ENCODE measurements at places on chromosomes 3 and 15.
A peak's percentile ranks its signal among the peaks of the same experiment; 100 is the strongest.

- no peak for DNase-seq
Observed at GRCh38 chr3:156648086-156648485, 26.3 kb upstream of the TIPARP start.

DNA sequence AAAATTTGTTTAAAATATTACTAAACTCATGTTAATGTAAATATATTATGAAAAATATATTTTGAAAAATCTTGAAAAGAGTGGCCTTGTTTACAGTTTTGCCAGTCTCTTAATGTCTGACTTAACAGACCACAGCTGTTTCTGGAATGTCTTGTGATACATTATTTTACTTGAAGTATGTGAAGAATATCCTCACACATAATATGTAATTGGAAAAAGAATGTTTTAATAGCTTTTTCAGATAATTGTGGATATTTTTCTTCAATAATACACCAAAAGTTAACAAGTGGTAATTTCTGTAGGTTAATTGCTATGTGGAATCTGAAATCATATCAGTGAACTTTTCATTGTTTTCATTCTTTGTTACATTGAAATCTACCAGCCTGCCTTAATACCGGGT is 101.3 kb downstream of the UBE2E2 start:
- no peak for DNase-seq

DNA sequence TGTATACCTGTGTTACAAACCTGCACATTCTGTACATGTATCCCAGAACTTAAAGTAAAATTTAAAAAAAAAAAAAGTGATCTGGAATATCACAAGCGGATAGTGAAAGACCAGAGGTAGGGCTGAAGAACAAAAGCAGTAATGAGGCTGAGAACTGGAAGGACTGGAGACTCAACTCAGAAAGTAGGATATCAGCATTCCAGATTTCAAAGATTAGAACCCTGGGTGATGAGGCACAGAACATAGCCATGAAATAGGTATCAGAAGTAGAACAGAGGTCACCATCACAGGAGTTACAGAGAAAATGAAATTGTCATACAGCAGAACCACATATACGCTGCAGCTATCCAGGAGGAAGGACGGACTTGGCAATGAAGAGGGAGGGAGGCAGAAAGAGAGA is 56.1 kb downstream of the ACAP2 start:
- DNase-seq = no peak

DNA sequence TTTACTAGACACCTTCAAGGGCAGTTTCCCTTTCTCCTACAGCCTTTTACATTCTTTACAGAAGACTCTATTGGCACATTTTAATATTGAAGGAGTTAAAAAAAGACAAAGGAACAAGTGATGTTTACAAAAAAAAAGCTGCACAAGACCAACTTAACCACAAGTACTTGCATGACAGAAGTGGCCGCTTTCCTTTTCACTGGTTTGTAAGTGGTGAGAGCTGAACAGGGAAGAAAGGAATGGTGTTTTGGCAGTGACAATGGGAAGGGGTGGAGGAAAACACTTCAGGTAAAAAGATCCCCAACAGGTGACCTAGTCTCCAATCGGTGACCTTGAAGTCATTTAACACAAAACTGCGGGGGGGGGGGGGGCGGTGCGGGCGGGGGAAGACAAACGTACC is 1.1 kb downstream of the WDR72 start:
- DNase-seq = no peak

GRCh38 chr3:31544634-31545033 is 11.9 kb downstream of the STT3B start:
- DNase-seq = no peak

DNA sequence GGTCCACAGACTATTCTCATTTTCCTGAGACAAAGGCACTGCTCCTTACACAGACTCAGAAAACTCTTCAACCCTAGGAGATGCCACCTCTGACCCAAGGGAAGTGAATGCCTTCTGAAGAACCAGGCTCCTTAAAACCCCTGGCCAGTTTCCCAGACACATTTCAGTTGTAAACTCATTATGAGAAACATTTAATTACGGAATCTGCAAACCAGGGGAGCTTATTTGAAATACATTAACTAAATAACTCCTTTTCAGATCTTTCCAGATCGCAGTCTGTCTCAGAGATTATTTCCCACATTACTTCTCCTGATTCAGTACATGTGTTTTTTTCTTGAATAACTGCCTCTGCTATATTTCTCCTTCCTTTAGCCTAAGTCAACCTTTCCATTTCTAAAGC is 17.6 kb downstream of the MYO5A start:
- no peak for DNase-seq

DNA sequence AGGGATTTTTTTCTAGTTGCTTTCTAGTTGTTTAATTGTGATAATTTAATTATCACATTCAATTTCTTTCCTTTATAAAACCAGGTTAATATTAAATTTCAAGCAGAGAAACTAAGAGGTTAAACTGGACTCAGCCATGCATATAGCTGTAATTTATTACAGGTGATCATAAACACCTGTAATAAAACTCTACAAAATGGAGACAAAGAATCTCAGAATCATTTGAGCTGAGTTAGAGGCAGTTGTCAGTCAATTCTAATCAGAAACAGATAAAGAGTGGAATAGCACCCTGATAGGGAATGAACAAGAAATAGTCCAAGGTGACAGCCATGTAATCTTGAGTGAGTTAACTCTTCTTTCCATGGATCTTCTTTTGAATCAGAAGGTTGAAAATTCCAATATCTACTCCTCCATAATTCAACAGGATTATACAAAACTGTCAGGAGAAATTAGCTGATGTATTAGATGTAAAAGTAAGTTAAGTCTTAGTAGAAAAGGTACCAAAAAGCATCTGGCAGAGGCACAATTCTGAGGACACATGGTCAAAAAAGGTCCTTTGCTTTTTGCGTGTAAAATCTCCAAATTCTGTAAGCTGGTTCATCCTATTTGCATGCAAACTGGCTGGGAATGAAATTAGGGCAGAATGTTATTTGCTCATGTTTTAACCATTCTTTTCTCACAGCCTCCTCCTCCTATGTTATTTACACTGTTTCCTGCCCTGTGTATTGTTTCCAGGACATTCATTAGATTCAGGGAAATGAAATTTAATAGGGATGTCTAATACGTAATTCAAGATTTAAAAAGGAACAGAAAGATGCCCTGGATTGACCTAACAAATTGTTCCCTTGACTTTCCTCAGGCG is 39.4 kb upstream of the B3GNT5 start:
- no peak for DNase-seq

DNA sequence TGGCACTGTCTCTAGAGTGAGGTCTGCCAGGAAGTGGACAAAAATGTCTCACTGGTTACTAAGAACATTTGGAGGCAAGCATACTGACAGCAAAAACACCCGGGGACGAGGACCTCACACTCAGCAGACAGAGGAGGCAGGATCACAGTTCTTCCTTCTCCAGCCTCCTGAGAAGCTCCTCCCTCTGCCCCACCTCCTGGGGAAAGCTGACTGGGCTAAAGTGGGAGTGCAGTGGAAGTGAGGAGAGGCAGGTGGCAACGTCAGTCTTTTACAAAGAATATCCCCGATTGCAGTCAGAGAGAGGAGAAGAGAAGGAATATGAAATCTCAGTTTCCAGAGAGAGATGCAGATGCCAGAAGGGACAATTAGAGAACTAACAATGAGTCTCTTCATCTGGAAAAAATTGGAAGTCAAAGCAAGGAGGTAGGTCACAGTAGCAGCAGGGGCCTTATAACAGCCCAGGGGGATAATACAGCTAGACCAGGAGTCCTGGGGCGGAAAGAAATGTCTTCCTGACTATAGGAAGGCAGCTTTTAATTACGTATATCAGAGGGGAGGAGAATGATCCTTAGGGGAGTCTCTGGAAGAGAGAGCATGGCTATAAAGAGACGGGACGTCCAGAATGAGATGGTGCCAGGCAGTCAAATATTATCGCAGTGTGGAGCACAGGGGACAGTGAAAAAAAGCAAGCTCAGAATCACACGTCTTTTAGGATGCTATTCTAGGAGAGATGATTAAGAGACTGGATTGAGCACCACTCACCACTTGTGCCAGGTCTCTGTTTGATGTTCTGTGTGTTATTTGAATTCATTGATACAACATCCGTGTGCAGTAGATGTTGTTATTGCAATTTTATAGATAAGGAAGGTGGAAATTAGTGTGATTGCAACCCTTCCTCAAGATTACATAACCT is 47.2 kb downstream of the LEO1 start:
- no peak for DNase-seq

DNA sequence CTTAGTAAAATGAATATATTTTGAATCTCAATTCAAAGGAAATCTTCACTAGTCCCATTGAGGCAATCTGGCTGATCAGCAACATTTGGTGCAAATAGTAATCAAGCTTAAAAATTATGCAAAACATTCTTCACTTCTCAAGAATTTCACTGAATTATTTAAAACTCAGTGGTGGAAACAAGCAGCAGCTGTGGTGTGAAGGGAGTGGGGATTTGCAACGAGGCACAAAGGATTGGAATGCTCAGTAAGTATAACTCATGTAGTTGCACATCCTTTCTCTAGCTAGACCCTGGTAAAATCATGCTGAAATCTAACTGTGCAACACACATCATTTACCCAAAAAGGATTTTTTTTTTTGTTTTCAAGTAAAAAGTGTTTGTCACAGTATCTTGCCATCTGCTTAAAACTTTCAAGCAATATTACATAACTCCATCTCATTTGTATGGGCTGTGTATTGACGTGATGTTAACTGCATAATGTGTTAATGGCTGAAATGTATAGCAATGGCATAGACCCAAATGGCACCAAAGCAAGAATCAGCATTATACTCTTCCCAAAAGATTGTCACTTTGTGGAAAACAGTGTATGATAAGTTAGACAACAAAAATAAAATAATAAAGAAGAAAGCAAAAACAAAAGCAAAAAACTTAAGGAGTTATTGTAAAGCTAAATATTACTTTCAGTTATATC is 816.6 kb downstream of the EPHA3 start:
- peak; percentile 2 for DNase-seq

- no peak for DNase-seq
Observed at GRCh38 chr3:14497321-14497720, 42.8 kb downstream of the GRIP2 start.

GRCh38 chr3:145892869-145893268 is 268.1 kb downstream of the PLOD2 start:
- DNase-seq = no peak

- no peak for DNase-seq
Observed at GRCh38 chr3:72810659-72811434, 37.4 kb downstream of the SHQ1 start.

DNA sequence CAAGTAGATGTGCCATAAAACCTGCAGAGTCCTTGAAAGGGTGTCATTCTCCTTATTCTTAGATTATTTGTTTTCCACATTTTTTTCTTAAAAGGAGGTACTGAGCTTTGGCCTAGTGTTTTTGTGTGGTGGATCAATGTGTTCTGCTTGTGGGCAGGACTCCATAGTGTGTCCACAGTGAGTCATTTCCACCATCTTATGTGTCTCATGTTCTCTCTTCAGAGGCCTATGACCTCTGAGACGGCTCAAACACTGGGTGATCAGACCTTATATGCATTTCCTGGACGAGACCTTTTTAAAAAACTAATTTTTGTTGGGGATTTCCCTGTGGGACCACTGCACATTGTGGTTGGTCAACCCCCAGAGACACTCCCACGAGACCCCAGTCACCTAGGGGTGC is 93.4 kb downstream of the CHCHD4 start:
- no peak for DNase-seq

DNA sequence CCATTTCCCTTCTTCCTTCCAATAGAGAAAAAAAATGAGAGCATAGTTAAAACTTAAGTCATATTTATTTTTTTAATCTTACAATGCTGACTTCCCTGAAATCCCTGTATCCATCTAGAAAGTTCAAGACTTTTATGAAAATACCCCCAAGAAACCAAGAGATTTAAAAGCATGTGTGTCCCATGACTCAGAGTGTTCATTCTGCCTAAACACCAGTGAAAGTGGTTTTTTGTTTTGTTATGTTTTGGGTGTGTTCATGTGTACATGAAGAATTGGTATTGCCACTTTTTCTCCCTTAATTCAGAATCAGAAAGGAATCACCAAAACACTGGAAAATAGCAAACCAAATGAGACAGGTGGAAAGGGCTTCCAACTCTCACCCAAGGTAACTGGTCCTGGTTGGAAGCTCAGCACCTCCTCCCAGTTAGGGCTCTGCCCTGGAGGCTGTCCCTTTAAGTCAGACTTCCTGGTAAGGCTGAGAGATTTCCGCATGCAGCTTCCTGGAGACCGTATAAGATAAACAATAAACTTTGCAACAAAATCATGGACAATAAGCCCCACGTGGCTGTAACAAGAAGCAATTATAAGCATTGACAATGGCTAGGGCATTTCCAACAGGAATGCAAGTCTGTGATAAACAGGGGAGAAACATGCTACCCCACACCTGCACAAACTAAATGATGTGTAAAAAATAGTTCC is 121.9 kb upstream of the ARHGEF3 start:
- no peak for DNase-seq

GRCh38 chr15:55319537-55320237 is 665 bp downstream of the PIGB start:
- DNase-seq = no peak

GRCh38 chr15:50064673-50065072 is 54.4 kb downstream of the ATP8B4 start:
- no peak for DNase-seq

DNA sequence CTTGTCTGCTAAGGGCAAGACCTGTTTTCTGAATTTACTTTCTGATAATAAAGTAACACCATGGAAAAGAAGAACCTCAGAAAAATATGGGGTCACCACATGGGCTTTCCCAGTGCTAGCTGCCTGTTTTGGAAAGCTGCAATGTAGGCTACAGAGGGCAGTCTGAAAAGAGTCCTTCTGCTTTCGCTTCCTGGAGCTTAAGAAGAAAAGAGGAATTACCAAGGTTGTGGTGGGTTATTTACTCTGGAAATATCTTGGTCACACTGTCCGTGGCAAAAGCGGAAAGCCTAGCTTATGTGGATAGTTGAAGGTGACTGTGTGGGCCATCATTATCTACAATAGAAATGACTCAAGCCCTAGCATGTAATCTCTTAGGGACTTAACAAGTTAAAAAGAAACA is 31.7 kb upstream of the IP6K2 start:
- DNase-seq = no peak

DNA sequence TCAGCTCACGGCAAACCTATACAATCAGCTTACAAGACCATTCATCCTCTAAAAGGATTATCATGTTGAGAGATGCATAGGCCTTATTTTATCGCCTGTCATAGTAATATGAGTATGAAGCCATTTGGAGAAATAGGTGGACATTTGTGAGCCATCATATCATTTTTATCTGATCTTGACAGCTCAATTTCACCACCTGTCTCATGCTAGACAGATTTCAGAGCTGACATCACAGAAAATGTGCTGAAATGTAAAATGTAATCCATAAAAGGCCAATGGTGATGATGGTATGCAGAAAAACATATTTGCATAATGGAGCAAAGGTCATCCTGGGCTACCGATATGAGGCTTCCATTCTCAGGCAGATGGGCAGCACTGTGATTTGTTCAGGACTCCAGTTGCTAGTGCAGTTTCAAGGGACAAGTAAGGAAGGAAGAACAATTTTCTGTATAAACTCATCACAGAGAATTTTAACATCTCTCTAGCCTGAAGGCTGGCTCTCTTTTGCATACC is 221.5 kb downstream of the ULK4 start:
- no peak for DNase-seq
